Colonic mucosa (tissue), 4 donors: ENCODE measurements at places on chromosomes 11 and 22. TPM values are rescaled to one million over a fixed set of nuclear protein-coding genes. Genes with fewer than 3 reads are reported as not detected.
A peak's percentile ranks its signal among the peaks of the same experiment; 100 is the strongest.

- no peak for DNase-seq
- no peaks in the 10 kb centered on the region for H3K36me3 ChIP-seq
- no peaks in the 10 kb centered on the region for H3K4me1 ChIP-seq
- H3K27me3 ChIP-seq: no peaks in the 10 kb centered on the region
- H3K27ac ChIP-seq: no peak within 1 kb of the TSS
Observed at GRCh38 chr11:62242021-62242420, at the start of gene SCGB1D2. Gene SCGB1D2, plus strand, starts transcription at chr11:62242239. Its CDS starts 69 bp downstream, at chr11:62242308.

The IFITM10 gene
- 1.1 TPM for total RNA-seq

DNA sequence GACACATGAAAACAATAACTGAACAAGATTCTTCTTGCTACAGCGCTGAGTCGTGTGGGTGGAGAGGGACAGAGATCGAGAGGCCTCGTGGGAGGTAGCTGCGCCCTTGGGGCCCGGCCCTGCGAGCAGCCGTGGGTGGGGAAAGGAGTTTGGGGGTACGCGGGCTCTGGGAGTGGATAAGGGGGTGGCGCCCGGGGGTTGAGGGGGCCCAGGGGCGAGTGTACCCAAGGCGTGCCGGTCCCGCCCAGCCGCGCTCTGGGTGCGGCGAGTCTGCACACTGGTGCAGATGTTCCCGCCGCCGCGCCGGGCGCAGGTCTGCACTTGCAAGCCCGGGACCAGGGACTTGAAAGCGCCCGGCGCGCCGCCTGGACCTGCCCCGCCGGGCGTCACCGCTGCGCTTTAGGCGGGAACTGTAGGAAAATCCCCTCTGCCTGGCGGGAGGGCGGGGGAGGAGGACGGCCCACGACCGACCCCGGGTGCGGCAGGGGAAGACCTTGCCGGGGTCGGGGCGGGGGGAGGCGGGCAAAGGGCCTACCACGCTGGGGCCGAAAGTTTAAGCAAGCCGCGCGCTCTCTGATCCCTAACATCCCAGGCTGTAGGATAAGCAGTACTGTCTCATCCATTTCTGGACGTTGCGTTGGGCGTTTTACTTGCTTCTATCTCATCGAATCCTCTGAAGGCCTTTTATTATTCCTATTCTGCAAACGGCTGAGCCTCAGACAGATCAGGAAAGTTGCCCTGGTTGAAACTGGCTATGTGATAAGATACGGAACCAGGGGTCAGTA lies 1.4 kb upstream of the KREMEN1 start:
- H3K4me3 ChIP-seq: peak overlapping the region; percentile 36
- H3K36me3 ChIP-seq: no peaks in the 10 kb centered on the region
- peaks cover 9% of the 10 kb centered on the region for H3K4me1 ChIP-seq
- no peaks in the 10 kb centered on the region for H3K27me3 ChIP-seq
- peak overlapping the region; percentile 9 for H3K27ac ChIP-seq

DNA sequence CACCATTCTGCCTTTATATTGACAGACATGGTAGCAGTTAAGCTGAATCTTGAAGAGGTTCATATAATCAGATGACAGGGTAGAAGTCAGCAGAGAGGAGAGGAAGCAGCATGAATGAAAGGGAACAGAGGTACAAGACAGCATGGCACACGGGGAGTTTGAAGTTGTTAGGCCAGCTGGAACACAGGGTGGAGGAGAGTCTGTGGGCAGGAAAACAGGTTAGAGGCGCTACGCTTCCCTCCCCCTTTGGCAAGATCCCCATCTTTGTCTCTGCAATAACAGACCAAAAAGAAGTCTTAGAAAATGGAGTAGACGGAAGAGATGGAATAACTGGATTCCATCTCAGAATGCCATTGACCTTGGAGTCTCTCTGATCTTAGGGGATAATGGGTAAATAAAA lies 20.0 kb upstream of the NDUFC2 start:
- H3K27ac ChIP-seq: no peak overlapping the region
- no peak overlapping the region for H3K4me3 ChIP-seq
- no peaks in the 10 kb centered on the region for H3K4me1 ChIP-seq
- DNase-seq: no peak

GRCh38 chr11:133900176-133901105 lies 55.1 kb upstream of the SPATA19 start:
- no peaks in the 10 kb centered on the region for H3K36me3 ChIP-seq
- no peak for DNase-seq
- no peaks in the 10 kb centered on the region for H3K4me1 ChIP-seq

- no peak overlapping the region for H3K27ac ChIP-seq
- H3K27me3 ChIP-seq: no peaks in the 10 kb centered on the region
- DNase-seq: no peak
Observed at GRCh38 chr11:68978626-68978930, 2.2 kb downstream of the MRGPRD start.

The MOV10L1 gene
- total RNA-seq: 0.27 TPM

DNA sequence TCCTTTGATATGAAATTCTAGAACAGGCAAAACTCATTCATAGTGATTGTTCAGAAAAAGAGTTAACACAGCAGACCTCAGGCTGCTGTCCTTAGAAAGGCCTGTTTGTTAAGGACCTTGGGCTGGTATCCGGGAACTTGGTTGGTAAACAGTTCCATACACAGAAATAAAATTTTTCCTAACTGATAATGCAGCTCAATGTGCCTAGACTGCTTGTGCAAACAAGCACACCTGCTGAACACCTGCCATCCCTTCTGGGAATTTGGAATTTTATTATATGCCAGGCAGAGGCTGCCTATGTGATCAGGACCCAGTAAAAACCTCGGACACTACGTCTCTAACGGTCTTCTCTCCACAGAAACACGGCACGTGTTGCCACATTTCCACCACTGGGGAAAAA lies 11.5 kb downstream of the THAP12 start:
- H3K36me3 ChIP-seq: no peaks in the 10 kb centered on the region
- H3K4me3 ChIP-seq: no peak overlapping the region
- H3K27ac ChIP-seq: peak overlapping the region; percentile 28
- peaks cover 17% of the 10 kb centered on the region for H3K4me1 ChIP-seq
- H3K27me3 ChIP-seq: no peaks in the 10 kb centered on the region

DNA sequence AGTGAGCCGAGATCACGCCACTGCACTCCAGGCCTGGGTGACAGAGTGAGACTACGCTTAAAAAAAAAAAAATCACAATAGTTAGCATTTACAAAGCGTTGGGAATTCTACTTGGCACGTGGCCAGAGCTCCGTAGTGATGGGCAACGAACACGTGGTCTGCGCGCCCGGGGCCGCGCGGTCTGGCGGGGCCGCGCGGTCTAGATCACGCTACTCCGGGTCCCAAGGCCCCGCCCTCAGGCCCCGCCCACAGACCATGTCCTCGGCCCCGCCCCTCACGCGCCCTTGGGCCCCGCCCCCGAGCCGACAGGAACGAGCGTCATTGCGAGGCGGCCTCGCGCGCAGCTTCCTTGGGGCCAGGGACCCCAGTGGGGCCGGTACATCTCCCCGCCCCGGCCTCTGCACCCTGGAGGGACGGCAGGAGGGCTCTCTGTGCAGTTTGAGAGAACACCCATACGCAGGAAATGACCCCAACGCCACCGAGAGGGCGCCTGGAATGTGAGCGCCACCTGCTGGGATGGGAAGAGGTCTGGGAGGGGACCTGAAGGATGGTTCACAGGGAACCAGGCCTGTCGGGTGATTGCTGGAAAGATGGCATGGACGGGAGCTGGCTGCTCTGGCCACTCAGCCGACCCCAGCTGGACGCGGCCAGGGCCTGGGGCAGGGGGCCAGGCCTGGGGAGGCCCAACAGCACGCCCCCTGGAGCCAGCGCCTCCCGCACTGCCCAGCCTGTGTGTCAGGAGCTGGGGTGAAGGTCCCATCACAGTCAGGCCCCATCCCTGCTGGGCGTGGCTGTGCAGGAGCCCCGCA lies 2.0 kb upstream of the PTDSS2 start:
- peaks cover 13% of the 10 kb centered on the region for H3K4me1 ChIP-seq
- no peaks in the 10 kb centered on the region for H3K27me3 ChIP-seq
- peak; percentile 98 for DNase-seq
- H3K27ac ChIP-seq: peak overlapping the region; percentile 94
- H3K36me3 ChIP-seq: no peaks in the 10 kb centered on the region

DNA sequence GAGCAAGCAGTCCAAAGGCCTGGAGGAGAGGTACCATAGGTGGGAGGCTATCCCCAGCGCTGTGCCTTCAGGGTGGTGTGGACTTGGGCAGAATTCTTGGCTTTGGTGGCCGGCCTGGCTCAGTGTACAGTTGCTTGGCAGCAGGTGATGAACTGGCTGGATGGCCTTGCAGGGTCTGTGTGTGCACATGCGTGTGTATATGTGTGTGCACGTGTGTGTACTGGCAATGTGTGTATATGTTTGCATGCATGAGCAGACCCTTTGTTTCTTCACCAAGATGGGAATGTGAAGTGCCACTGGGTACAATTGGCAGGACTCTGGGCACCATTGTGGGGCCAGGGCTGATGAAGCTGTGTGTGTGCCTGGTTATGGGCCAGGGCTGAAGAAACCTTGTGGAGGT lies 53.0 kb downstream of the CEP164 start:
- no peaks in the 10 kb centered on the region for H3K4me1 ChIP-seq
- DNase-seq: no peak

DNA sequence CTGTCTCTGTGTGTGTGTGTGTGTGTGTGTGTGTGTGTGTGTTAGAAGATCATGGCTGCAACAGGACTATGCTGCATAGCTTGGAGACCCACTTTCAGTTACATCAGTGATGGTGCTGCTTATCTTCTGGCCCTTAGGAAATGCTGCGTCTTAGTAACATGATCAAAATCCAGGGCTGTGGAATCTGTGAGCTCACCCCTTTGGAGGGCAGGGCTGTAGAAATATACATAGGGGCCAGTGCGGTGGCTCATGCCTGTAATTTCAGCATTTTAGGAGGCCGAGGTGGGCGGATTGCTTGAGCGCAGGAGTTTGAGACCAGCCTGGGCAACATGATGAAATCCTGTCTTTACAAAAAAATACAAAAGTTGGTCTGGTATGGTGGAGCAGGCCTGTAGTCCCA lies 151.5 kb upstream of the RASSF10 start:
- H3K27ac ChIP-seq: no peak overlapping the region
- no peaks in the 10 kb centered on the region for H3K36me3 ChIP-seq
- no peaks in the 10 kb centered on the region for H3K4me1 ChIP-seq
- H3K27me3 ChIP-seq: no peaks in the 10 kb centered on the region
- H3K4me3 ChIP-seq: no peak overlapping the region

GRCh38 chr22:22520667-22521602 lies 865 bp upstream of the ZNF280A start:
- DNase-seq: no peak
- no peaks in the 10 kb centered on the region for H3K27me3 ChIP-seq
- no peak overlapping the region for H3K4me3 ChIP-seq
- no peak overlapping the region for H3K27ac ChIP-seq
- H3K4me1 ChIP-seq: no peaks in the 10 kb centered on the region

DNA sequence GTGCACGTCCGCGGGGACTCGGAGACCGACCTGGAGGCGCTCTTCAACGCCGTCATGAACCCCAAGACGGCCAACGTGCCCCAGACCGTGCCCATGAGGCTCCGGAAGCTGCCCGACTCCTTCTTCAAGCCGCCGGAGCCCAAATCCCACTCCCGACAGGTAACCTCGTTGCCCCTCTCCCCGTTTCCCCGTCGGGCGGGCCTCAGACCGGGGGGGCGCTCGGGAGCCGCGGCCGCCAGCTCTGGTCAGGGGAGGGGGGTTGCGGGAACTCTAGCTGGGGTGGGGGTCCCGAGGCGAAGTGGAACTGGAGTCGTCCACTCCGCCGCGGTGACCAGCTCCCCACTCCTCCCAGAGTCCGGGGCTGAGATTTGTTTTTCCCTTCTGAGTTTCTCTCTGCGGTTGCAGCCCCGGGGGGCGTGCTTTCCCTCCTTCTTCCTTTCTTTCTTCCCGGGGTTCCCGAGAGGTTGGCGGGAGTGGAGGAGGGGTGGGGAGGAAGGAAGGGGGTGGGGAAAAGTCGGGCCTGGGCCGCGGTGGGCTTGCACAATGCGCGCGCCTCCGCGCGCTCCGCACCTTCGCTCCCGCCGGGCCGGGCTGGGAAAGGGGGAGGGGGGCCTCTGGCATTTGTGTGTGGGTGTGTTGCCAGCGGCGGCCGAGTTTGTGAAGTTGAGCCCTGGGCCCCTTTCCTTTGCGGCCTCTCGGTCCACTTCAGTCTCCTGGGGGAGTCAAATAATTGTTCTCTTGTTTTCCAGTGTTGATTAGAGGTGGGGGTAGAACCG lies 952 bp downstream of the YAP1 start:
- no peaks in the 10 kb centered on the region for H3K27me3 ChIP-seq
- H3K36me3 ChIP-seq: no peaks in the 10 kb centered on the region
- peak overlapping the region; percentile 96 for H3K27ac ChIP-seq

The CARD18 gene
- not detected for total RNA-seq

The ISX gene
- 36.4 TPM for total RNA-seq

The NCAPH2 gene
- 27.4 TPM for total RNA-seq

DNA sequence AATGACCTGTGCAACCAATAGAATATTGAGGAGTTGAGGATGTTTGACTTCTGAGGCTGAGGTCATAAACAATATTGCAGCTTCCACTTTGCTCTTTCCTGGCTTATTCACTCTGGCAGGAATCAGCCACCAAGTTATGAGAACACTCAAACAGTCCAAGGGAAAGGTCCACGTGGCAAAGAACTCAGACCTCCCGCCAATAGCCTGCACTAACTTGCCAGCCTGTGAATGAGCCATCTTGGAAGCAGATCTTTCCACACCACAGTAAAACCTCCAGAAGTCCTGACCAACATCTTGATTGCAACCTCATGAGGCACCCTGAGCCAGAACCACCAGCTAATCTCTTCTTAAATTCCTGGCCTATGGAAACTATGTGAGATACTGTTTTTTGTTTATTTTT lies 22.7 kb upstream of the PICALM start:
- H3K4me1 ChIP-seq: no peaks in the 10 kb centered on the region
- no peak overlapping the region for H3K4me3 ChIP-seq
- no peak overlapping the region for H3K27ac ChIP-seq
- no peaks in the 10 kb centered on the region for H3K36me3 ChIP-seq
- H3K27me3 ChIP-seq: no peaks in the 10 kb centered on the region

DNA sequence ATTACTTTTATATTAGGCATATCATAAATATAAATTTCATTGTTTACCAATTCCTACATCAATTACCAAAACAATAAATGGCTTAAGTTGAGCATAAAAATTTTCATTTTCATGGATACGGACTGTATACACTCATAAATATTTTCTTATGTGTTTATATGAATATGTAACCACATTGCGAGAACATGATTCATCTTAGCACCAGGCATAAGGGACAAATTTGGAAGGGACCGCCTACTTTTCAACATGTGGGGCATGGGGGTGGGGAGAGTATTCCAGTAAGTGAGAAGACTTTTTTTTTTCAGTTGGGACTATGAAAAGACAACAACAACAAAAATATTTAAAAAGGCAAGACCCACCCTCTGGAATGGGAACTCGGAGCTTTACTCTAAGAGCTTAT lies 296.1 kb downstream of the RAB38 start:
- H3K4me1 ChIP-seq: no peaks in the 10 kb centered on the region
- H3K27me3 ChIP-seq: no peaks in the 10 kb centered on the region
- no peak for DNase-seq
- H3K36me3 ChIP-seq: no peaks in the 10 kb centered on the region
- no peak overlapping the region for H3K27ac ChIP-seq
- no peak overlapping the region for H3K4me3 ChIP-seq

GRCh38 chr11:45649544-45650165 lies 15.8 kb downstream of the CHST1 start:
- no peak overlapping the region for H3K27ac ChIP-seq
- DNase-seq: no peak
- H3K4me3 ChIP-seq: no peak overlapping the region
- H3K27me3 ChIP-seq: no peaks in the 10 kb centered on the region

GRCh38 chr11:57482782-57483561 lies 22.6 kb downstream of the RTN4RL2 start:
- H3K4me3 ChIP-seq: peak overlapping the region; percentile 19
- H3K27ac ChIP-seq: no peak overlapping the region
